ENCODE measurements at places on chromosomes 3 and 15. TPM values are rescaled to one million over a fixed set of nuclear protein-coding genes. Genes with fewer than 3 reads are reported as not detected.

- DNase-seq: no peak
Observed at GRCh38 chr3:124676236-124676635, 54.0 kb upstream of the UMPS start.

DNA sequence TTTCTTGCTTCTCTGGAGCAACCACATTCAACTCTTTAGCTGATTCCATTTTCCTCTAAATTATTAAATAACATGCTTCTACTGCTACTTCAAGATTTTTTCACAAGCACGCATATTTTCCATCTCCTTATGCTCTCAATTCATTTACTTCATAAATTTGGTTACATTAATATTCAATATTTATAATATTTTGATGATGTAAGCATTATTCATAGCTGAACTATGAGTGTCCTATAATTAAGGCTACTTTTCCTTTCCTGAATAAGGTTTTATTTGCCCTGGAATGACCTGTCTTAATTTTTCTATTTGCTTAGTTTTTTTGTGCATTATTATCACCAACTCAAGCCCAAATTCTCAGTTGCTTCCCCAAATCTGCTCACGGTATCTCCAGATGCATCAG is 109.4 kb upstream of the ADPGK start:
- no peak for DNase-seq

DNA sequence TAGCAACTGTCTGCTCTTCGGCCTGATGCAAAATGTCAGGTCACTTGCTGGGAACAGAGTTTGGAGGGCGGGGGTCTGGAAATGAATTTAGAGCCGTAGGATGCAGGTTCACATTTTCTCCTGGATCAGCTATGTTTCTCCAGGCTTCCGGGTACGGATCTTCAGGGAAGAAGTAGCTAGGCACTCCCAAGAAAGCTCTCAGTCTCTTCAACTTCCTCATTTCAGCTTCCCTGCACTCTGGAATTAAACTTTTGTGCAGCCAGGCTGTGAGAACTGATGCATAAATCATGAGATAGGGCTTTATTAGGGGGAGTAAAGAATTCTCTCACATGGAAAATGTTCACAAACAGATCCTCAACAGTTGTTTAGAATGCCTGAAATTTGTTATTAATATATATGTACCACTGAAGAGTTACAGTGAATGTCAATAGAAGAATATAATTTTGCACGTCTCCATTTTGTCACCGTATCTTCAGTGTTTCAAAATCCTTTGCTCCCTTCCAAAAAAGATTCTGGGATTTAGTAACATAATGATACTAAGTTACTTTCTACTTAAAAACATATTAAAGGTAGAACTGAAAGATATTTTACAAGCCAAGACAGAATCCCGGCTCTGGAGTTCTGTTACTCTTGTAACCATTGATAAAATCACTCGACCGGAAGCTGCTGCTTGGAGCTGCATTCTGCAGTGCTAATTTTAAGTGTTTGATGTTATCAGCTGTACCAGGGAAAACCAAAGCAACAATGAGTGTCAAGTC is 178.5 kb upstream of the P2RY1 start:
- peak; percentile 73 for DNase-seq

DNA sequence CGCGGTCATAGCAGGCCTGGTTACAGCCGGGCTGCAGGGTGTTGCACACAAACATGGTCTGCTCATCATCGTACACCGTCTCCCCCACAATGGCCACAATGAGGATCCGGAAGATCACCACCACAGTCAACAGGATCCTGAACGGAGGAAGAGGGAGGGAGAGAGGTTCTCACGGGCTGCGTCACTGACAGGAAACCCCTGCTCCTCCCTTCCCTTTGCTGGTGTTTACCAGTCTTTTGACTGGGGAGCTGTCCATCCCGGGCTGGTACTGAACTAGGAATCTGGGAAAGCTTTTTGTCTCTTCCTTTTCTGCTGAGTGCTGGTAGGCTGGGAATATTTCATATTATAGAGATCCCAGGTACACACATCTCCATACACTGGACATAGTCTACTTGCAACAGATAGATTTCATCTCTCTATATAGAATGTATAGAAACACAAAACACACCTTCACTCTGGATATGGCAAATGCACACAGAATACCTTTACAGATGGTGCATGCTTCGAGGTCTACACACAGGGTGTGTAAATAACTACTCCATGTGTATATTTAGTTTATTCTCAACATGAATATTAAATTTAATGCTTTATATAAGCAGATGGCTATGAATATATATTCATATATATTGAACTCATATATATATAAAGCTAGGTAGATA is 1.4 kb downstream of the GJD2 start:
- peak; percentile 81 for DNase-seq

- DNase-seq: no peak
Observed at GRCh38 chr3:57557085-57557537, 1.0 kb downstream of the PDE12 start.

GRCh38 chr15:73972984-73973682 is 19.0 kb downstream of the STOML1 start:
- DNase-seq: peak; percentile 95

DNA sequence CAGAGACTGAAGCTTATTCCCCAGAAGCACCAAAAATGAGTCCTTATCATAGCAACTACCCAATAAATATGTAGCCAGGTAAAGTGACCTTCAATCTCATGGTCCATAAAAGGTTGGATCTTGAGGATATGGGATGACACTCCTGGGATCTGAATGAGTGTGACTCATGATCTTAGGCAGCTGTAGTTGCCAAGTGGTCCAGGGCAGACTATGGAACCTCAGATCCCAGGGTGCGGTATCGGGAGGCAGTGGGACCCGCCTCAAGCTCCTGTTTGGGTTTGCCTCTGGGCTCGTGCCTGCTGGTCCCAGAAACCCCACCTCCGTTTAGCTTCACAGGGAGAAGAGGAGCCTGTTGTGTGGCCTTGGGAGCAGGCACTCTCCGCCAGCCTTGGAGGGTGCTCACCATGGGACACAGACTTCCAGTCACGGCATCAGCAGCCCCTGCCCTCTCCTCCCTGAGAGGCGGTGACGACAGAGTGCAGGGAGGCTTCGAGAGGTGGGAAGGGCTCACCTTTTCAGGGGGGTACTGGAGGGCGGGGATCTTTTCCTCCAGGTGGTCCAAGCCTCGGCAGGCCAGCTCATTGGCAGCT is 8.1 kb downstream of the PLIN1 start:
- no peak for DNase-seq

DNA sequence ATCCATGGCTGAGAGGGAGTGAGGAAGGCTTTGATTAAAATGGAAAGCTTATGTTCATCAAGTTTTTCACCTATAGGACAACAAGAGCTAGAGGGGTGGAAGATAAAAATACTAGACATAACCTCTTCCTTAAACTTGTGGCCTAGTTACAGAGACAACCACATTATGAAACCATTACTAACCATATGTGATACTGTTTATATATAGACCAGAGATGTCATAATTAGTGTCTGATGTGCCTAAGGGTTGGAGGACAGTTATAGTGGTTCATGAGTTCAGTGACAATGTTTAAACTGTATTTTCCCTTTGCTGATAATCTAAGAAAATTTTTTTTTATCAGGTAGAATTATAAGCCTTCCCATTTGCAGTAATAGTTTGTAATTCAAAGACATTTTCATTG is 23.7 kb downstream of the PHLDB2 start:
- no peak for DNase-seq

Gene ARID3B
- polyA plus RNA-seq: 2.3 TPM

Gene SSUH2
- polyA plus RNA-seq: 0.88 TPM

Gene GHRL
- 0.73 TPM for polyA plus RNA-seq

Gene DUOXA2
- polyA plus RNA-seq: 0.37 TPM

Gene TNFSF10
- polyA plus RNA-seq: 75.4 TPM

Gene GOLGA8S
- 0.13 TPM for polyA plus RNA-seq
